AG04450 (cell line): ENCODE measurements at places on chromosomes 12 and 14.
A peak's percentile ranks its signal among the peaks of the same experiment; 100 is the strongest.

DNA sequence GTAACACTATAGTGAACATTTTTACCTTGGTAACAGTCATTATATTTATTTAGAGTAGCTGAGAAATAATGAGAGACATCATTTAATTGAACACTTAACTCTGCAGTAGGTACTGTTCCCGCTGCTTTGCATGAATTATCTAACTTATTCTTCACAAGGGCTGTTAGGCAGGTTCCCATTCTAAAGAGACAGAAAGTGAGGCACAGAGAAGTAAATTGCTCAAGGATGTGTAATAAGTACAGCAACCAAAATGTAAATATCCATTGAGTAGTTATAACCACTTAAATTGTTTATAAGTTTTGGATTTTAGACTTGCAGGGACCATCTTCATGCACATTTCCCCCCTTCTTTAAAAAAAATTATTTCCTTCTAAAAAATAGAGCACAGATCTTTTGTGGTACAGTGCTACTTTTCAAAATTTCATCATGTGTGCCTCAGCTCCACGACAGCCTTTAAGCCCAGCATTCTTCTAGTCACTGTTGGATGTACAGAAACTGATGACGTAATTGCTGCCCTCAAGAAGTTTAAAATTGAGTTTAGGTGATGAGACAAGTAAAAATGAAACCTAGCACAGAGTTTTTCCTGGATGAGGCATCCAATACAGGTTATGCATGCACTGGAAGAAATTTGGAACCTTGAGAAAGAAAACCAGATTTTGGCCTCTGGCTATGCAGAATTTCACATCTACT lies 6.0 kb upstream of the MANSC4 start:
- DNase-seq, result peak; percentile 44

DNA sequence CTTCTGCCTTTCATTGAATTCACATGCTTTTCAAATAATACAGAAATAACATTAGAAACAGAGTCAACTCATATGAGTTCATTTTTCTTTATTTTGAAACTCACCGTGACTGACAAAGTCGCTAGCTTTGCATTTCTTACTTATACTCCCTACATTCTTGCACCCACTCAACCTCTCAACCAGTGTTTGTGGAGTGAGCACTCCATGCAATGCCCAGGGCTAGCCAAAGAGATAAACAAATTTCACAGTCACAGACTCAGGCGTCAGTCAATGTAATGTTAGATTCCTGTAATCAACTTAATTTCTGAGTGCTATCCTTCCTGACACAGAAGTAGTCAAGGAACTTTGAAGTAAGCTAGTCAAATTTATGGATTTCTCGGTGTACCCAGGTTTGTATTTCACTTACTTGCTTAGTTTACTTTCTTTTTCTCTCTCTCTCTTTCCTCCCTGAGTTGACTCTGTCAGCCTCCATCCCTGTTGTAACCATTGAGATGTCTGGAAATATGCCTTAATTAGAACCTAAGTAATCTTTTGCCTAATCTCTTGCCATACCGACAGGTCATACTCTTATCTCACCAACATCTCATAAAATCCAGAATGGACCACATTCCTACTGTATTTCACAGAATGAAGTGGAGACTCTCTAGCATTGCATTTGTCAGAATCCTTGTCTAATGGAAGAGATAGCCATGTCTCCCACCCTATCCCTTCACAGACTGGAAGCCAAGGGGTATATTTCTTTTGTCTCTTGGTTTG lies 413.0 kb downstream of the AEBP2 start:
- no peak for DNase-seq

DNA sequence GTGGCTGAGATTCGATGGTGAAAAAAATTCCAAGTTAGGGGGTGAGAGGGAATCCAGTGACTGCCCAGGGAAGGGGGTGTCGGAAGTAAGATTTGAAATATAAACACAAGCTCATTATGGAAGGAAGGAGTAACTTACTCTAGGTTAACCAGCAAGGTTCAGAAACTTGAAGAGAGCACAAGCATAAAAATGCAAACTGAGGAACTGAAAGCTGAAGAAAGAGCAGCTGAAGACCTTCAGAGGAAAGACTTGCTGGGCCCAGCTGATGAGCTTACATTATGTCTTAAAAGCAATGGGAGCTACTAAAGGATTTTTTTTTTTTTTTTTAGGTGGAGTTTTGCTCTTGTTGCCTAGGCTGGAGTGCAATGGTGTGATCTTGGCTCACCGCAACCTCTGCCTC lies 189.7 kb upstream of the GRIN2B start:
- no peak for DNase-seq

- DNase-seq, result no peak
These were observed 84.1 kb downstream of the BCAT1 start for GRCh38 chr12:24864796-24865125.

DNA sequence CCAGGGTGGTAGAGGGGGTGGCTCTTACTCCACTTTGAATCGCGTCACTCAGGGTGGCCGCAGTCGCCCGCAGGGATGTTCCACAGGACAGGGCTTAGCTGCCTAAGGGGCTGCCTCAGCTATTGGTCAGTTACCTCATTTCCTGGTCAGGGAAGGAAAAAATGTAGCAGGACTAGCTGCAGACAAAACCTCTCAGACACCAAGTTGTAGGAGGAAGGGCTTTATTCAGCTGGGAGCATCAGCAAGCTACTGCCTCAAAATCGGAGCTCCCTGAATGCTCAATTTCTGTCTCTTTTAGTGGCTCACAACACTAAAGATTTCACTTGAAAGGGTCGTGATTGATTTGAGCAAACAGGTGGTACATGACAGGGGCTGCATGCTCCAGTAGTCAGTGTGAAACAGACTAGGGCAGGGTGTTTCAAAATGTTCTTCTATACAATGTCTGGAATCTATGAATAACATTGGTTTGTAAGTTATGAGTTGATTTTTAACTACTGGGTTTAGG lies 6.4 kb upstream of the CLEC6A start:
- no peak for DNase-seq

- no peak for DNase-seq
These were observed 140.6 kb upstream of the PRMT8 start for GRCh38 chr12:3350432-3350831.

DNA sequence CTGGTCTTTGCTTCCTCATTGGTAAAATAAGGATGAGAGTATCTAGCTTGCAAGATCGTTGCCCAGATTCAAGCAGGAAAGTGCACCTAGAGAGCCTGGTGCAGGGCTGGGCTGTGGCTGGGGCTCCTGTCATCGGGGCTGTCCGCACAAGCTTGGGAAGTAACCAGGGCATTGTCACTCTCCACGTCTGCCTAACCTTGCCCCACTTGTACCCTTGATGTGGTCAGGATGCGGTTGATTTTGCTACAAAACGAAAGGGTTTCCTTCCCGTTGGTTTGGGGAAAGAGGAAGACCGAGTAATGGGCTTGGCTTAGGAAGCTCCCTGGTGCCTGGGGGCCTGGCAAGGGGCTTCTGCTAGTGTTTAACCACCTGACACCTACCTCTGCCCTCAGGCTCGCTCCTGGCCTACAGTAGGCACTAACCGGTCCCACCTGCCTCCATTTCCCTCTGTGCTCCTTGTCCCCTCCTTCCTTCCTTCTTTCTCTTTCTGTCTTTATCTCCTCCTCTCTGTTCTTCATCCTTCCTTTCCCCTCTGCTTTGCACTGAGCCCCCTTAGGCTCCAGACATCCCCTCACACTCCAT lies 21.8 kb downstream of the MVK start:
- no peak for DNase-seq

DNA sequence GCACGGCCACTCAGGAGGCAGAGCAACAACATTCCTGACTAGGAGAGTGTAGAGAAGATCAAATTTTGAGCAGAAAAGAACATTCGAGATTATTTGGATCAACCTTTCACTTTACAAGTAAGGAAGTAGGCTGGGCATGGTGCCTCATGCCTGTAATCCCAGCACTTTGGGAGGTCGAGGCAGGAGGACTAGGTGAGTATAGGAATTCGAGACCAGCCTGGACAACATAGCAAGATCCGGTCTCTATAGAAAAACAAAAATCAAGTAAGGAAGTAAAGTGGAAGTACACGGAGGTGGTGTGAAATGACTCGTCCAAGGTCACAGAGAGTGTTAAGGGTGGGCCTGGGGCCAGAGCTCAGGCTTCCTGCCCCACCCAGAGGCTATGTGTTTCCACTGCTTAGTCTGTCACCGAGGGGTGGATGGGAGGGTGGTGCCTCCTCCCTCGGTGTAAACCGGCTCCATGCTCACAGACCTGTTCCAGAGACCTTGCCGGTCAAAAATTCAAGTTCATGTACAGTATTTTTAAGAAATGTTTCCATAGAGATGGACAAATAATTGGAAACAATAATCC lies 51.9 kb downstream of the MAP1LC3B2 start:
- no peak for DNase-seq

DNA sequence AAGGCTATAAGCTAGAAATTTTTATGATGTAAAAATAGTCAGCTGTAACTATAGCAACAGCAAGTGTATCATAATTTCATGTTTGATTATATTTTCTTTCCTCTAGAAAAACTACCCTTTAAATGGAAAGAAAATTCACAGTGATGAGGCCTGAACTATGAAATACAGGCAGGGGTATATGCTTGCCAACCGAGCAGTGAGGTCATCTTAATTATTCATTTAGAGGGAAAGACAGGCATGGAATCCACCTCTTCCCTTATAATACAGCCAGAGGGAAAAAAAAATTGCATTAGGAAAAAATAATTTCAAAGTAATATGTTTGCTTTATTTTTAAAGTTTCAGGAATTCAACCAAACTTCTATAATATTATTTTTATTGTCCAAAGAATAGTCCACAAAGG lies 139.8 kb downstream of the EPS8 start:
- DNase-seq, result no peak

DNA sequence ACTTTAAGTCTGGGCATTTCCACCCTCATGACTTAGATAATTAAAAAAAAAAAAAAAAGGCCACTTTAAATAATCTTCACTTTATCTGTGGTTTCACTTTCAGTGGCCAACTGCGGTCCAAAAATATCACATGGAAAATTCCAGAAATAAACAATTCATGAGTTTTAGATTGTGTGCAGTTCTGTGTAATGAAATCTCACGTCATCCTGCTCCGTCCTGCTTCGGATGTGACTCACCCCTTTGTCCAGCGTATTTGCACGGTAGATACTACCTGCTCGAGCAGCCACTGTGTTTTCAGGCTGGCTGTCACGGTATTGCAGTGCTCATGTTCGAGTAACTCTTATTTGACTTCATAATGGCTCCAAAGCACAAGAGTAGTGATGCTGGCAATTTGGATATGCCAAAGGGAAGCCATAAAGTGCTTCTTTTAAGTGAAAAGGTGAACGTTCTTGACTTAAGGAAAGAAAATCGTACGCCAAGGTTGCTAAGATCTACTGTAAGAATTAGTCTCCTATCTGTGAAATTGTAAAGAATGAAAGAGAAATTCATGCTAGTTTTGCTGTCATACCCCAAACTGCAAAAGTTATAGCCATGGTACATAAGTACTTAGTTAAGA lies 2.4 kb downstream of the E2F7 start:
- DNase-seq, result peak; percentile 29

- no peak for DNase-seq
These were observed 32.9 kb downstream of the SLC15A4 start for GRCh38 chr12:128790653-128791373.

DNA sequence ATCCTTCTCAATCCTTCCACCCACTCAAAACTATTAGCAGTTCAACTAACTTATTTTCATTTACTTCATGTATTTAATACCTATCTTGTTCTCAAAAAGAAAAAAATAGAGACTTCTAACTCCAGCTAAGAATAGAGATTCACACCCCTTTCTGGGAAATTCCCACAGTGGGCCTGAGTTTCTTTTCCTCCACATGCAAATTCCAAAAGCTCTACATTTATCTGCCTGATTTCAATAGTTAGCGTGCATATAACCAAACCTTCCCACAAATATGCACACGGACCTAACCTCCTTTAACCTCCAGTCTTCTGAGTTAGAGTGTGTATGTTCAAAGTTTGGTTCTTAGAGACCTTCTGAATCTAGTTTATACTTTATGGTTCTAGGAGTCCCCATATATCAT lies 62.5 kb downstream of the GRIN2B start:
- no peak for DNase-seq

DNA sequence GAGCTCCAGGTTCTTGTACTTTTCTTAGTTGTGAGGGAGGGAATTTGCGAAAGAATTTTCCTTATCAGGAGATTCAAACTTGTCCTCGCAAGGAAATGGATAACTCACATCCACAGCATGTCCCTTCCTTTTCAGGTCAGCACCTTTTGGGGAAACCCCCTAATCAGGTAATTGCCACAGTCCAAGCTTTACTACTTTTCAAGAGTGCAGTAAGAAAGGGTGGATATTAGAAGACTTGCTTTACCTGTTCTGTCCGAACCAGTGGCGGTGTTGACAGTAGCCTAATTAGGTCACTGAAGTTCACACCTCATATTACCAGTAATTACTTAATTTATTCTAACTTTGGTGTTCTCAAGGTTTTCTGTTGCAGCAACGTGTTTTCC lies 6.7 kb upstream of the C12orf50 start:
- no peak for DNase-seq

DNA sequence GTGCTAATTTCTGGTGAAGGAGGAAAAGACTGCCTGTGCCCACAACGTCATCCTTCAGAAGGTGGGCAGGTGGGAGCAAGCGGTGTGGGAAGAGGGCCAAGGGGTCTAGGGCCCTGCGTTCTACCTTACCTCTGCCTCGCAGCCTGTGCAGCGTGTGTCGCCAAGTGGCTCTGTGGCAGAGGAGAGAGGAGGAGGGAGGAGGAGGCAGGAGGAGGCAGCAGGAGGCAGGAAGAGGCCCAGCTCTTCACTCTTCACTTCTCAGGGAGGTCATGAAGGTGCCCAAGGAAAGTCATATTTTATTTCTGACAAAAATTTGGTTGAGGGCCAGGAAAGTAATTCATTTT lies 177.9 kb downstream of the MYRFL start:
- no peak for DNase-seq

DNA sequence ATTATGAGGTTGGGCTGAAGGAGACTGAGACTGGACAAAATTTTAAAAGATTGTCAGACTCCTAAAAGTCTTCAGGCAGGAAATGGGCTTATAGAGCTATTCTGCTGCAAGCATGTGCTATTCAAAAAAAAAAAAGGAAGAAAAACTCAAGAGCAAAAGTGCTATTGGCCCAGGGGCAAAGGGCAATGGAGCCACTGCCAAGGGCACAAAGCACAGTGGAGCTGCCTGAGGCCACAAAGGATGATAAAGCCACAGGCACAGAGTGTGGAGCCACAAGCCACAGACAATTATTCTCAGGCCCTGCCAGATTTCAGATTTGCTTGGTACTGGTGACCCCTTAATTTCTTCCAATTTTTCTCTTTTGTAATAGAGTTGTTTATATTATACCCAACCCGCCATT lies 29.6 kb upstream of the GRIN2B start:
- no peak for DNase-seq

DNA sequence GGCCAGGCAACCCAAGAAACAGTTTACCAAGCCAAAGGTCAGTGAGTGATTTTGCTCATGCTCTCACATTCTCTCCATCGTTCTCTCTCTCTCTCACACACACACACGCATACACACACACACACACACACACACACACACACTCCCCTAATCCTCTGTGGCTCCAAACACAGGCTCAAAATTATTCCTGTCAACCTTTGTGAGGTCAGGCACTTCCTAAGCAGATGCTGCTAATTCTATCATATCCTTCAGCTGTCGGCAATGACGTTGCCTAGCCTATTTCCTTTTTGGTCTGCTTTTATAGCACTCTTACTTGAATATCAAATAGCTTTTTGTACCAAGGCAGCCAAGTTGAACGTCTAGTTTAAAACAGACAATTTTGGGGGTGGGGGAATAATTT lies 98.9 kb upstream of the EGLN3 start:
- no peak for DNase-seq
